ENCODE measurements at places on chromosomes 3 and 15. TPM values are rescaled to one million over a fixed set of nuclear protein-coding genes. Genes with fewer than 3 reads are reported as not detected.
A peak's percentile ranks its signal among the peaks of the same experiment; 100 is the strongest.

DNA sequence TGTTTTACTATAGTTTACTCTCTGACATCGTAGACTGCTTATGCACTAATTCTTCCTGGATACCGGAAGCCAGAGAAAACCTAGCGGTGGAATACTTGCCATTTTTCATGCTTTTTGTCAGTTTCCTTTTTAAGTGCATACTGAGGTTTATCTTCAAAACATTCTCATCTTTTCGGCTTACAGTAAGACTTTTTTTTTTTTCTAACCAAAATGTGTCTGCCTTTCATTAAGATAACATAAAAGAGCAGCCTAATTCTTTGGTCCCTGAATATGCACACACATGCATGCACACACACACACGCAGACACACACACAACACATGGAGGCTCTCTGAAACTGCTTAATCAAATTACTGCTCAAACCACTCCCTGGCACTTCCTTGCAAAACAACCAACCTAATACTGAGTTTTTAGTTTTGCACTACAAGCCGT, 1.3 kb downstream of the ZNF445 start:
- DNase-seq, result peak; percentile 67

BNC1 gene
- not detected for total RNA-seq

- no peak for DNase-seq
These were observed 131.6 kb downstream of the TUSC7 start for GRCh38 chr3:116841003-116841735.

DNASE1L3 gene
- not detected for total RNA-seq

DNA sequence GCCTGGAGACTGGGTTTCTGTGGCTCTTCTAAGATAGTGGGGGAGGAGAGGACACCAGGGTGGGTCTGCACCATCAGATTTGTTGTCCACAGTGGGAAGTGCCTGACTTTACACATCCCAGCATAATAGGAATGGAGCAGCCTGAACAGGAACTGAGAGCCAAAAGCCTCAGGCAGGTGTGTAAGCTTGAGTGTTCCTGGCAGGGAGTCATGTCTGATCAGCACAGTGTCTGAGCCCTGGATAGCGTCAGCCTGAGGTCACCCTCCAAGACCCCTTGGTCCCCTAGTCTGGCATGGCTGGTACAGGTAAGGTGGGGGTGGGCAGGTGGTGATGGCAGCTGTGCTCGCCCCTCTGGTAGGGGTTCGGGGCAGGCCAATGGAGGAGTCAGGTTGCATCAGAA, 20.2 kb downstream of the INSYN1 start:
- no peak for DNase-seq

DNA sequence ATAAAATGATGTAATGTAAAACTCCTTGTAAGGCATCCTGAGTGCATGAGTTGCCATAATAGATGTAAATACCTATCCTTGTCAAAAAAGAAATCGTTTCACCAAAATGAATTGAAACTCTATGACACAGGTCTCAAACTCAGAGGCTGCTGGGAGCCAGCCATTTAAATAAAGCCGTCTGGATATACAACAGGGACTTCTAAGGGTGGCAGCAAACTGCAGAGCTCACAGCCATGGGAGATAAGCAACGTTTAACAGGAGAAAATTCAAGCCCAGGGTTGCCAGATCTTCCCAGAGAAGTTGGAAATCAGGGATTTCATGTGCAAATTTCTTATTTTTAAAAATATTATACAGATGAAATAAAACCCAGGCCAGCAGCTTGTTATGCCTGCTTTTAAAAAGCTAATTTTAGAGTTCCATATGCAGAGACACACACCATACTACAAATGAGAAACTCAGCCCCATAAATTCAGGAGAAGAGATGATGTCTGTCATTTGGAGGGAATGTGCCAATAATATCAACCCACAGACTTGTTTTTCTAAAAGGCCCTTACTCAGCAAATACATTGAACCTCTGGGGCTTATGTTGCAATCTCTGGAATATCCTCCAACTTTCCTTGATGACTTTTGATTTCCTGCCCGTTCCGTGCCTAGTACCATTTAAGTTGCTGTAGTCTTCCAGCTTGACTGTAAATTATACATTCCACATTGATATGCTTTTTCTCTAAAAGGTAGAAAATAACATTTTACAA, 75.6 kb downstream of the AQP9 start:
- no peak for DNase-seq

ITIH1 gene
- total RNA-seq, result not detected

- peak; percentile 77 for DNase-seq
These were observed 49.5 kb downstream of the APBA2 start for GRCh38 chr15:28935316-28935715.

GRCh38 chr15:50135031-50135551, 16.1 kb upstream of the ATP8B4 start:
- no peak for DNase-seq

ZCWPW2 gene
- total RNA-seq, result not detected

GRCh38 chr3:151356794-151357462, 27.6 kb upstream of the P2RY13 start:
- no peak for DNase-seq

DNA sequence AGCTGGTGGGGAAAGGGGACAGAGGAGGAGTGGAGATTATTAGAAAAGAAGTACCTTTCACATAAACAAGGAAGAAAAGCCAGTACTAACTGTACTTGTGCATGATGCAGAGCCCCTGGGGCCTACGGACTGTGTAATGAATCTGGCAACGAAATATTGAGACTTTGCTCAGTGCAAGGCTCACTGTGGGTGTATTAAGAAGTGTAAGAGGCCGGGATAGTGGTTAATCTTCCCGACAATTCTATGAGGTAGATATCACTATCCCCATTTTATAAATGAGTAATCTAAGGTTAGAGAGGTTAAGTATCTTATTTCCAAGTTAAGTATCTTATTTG, 89.5 kb downstream of the WDR76 start:
- no peak for DNase-seq

DNA sequence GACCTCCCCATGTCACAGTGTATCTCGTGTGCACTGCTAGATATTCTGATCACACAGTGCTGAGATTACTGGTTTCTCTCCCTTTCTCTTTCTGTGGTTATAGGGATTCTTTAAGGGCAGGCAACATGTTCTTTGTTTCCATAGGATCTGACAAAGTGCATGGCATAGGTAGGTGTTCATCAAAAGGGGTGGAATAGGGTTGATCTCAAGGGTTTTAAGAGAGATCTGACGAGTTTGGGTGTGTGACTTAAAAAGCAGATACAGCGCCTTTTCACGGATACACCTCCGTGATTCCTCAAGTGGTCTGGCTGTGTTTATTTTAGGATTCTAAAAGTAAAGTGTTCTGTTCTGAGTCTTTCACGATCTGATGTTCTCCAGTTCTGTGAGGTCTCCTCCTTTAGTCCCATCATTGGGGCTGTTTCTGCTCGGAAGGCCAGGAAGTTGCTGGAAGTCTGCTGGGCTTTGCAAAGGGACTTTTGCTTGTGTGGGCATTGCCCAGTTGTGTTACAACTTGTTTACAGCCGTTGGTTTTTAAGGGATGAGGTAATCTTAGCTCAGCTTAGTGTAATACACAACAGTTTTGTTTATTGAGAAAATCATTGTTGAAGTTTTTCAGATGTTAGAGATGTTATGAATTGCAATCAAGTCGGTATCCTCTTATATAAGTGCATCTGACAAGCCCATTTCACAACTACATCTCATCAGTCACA, 34.8 kb downstream of the IGF1R start:
- DNase-seq, result peak; percentile 6

DNA sequence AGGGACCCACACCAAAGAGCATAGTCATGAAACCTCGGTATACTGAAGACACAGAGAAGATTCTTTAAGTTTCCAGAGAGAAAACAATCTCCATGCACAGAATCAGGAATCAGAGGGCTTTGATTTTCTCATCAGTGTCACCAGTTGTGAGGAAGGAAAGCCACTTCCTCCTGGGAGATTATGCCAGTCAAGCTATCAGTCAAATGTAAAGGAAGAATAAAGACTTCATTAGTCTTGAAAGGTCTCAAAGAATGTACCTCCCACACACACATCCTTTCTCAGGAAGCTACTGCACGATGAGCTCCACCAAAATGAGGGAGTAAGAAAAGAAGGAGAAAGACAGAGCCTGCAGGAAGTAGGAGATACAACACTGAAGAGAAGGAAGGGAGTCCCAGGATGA, 486.3 kb downstream of the SHQ1 start:
- no peak for DNase-seq

- no peak for DNase-seq
These were observed 621.8 kb downstream of the MECOM start for GRCh38 chr3:169041677-169042171.

GRAMD1C gene
- 1.4 TPM for total RNA-seq

- DNase-seq, result no peak
These were observed 46.9 kb upstream of the SEMA6D start for GRCh38 chr15:47670365-47670764.

DUSP7 gene
- total RNA-seq, result 11.1 TPM

GMNC gene
- total RNA-seq, result not detected

- DNase-seq, result peak; percentile 57
These were observed 38.5 kb upstream of the RASGRP1 start for GRCh38 chr15:38602910-38603670.

All from Karpas-422 (cell line).